NCI-H146 (cell line): ENCODE measurements at places on chromosomes 2 and 18.

GRCh38 chr2:120563616-120564015 lies 172.1 kb upstream of the GLI2 start:
- DNase-seq, result no peak

DNA sequence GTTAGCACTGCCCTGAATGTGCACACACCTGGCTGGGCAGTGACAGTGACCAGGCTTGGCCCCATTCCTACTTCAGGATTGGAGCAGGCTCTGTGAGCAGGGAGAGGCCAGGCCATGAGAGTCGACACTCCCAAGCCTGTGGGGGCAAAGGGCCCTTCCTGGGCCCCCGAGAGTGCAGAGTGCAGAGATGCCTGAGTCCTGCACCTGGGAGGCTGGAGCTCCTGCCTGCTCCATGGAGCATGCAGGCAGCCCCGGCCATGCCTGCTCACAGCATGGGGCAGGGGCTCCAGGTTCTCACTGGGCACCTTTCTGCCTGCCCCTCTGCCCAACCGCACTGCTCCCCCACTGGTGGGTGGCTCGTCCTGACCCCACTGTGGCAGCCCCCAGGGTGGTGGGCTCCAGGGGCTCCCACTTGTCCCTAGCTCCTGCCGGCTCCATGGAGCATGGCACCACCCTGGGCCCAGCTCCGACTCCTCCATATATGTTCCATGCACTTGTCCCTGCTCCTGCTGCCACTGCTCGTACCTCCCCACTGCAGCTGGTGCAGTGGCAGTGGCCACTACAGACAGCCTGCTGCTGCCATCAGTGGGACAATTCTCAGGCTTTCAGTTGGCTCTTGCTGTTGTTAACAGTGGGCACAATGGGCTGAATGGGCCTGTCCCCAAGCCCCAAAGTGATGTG lies 282.0 kb downstream of the RPRM start:
- no peak for DNase-seq

GRCh38 chr18:61340148-61340547 lies 6.9 kb downstream of the CDH20 start:
- no peak for DNase-seq

GRCh38 chr2:195520671-195521155 lies 136.3 kb upstream of the SLC39A10 start:
- DNase-seq, result no peak

GRCh38 chr2:3044587-3045317 lies 332.9 kb downstream of the EIPR1 start:
- peak; percentile 87 for DNase-seq
